ENCODE measurements at places on chromosomes 4 and X.

GRCh38 chrX:126551306-126551705, 1.3 kb downstream of the DCAF12L1 start:
- no peak for DNase-seq

DNA sequence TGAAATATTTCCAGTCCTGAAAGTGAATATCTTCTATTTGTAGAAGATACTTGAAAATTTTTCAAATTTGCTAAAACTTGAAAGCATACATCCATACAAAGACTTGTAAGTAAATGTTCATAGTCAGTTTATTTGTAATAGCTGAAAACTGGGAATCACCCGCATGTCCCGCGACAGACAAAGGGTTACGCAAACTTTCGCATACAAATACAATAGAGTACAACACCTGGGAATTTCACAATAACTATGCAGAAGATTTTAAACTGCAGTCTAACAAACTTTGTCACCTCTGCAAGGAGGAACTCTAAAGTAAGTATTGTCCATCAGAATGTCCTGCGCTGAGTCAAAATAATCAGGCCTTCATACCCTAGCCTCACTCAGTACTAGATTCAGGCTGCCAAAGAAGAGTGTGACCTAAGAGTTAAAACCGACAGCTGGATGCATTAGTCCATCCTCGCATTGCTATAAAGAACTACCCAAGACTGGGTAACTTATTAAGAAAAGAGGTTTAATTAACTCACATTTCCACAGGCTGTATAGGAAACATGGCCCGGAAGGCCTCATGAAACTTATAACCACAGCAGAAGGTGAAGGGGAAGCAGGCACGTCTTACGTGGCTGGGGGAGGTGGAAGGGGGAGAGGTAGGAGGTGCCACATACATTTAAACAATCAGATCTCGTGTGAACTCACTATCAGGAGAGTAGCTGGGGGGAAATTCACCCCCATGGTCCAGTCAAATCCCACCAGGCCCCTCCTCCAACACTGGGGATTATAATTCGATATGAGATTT, 60.4 kb downstream of the MMRN1 start:
- DNase-seq, result no peak

GRCh38 chr4:44415251-44415650, 33.4 kb downstream of the KCTD8 start:
- no peak for DNase-seq

GRCh38 chrX:70769659-70770227, 138.8 kb downstream of the TEX11 start:
- no peak for DNase-seq

- DNase-seq, result no peak
Observed at GRCh38 chr4:78293821-78294301, 236.7 kb downstream of the FRAS1 start.

DNA sequence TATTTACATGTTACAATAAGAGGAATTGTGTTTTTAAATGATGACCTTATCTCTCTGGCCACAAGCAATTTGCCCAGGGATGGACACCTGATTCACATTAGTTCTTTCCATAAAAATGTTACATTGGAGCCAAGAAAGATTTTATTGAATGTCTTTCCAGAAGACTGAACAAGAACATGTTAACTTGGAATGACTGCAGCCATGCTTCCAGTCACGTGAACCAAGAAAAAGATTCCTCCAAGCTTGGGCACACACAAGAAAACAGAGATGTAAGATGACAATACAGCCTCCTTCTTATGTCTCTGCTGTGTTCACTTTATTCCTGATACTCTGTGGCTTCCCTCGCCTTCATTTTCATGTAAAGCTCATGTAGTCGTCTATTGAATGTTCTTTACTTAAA, 737.6 kb downstream of the TRIML1 start:
- no peak for DNase-seq

- DNase-seq, result no peak
Observed at GRCh38 chrX:69565247-69565815, 50.6 kb upstream of the EDA start.

DNA sequence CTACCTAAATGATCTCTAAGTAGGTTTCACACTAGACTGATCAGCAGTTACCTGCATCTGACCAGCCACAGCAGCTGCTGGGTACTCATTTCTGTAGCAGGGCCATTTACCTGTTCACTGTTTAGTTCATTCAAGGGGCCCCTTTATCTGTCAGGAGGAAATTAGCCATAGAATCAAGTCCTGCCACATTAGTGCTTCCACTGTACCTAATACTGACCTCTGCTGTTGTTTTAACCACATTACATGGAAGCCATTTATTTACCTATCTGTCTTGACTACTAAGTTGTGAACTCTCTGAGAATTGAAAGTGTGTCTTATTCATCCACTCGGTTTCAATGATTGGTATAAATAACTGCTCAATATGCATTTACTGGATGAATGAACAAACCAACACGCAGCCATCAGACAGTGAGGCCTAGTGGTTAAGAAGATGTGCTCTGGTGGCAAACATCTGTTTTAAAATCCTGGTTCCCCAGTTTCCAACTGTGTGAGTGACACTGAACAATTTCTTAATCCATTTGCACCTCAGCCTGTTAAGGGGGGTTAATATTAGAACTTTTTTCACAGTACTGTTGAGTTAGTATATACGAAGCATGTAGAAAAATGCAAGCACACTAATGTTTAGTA, 30.0 kb upstream of the ANXA5 start:
- DNase-seq, result no peak
